PC-3 (cell line): ENCODE measurements at places on chromosomes 16 and 17. TPM values are rescaled to one million over a fixed set of nuclear protein-coding genes. Genes with fewer than 3 reads are reported as not detected.

Gene OR3A1
- total RNA-seq: not detected in 2 replicates

Gene SEBOX
- total RNA-seq: not detected in 2 replicates

Gene TEFM
- total RNA-seq: 9.3 and 11.3 TPM in 2 replicates

Gene MYH2
- not detected in 2 replicates for total RNA-seq

Gene SLC35G6
- total RNA-seq: not detected in 2 replicates

DNA sequence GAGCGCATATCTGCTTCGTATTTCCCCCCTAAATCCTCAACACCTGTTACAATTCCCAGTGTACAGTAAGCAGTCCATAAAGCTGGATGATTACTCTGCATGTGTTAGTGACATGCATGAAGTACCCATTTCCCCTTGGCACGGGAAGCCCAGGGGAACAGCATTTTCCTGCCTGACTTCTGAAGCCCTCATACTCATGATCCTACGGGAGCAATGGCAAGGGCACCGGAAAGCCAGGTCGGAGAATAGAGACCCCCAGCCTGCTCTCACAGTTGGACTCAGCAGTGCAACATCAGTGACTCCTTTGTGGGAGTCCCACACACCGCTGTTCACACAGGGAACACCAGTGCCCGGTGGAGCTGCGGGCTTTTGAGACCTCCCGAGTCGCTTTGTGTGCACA, 336.9 kb downstream of the CDH13 start:
- no peak overlapping the region for H3K4me3 ChIP-seq
- H3K36me3 ChIP-seq: no peaks in the 10 kb centered on the region
- H3K27ac ChIP-seq: no peak overlapping the region
- no peaks in the 10 kb centered on the region for H3K4me1 ChIP-seq

Gene SNAI3
- total RNA-seq: 0.22 and 0.46 TPM in 2 replicates

Gene NFATC3
- 12.1 and 14.5 TPM in 2 replicates for total RNA-seq

Gene CALB2
- 0.47 TPM in 1 of 2 replicates, not detected in the other for total RNA-seq

Gene CDH1
- total RNA-seq: 100 and 124 TPM in 2 replicates

DNA sequence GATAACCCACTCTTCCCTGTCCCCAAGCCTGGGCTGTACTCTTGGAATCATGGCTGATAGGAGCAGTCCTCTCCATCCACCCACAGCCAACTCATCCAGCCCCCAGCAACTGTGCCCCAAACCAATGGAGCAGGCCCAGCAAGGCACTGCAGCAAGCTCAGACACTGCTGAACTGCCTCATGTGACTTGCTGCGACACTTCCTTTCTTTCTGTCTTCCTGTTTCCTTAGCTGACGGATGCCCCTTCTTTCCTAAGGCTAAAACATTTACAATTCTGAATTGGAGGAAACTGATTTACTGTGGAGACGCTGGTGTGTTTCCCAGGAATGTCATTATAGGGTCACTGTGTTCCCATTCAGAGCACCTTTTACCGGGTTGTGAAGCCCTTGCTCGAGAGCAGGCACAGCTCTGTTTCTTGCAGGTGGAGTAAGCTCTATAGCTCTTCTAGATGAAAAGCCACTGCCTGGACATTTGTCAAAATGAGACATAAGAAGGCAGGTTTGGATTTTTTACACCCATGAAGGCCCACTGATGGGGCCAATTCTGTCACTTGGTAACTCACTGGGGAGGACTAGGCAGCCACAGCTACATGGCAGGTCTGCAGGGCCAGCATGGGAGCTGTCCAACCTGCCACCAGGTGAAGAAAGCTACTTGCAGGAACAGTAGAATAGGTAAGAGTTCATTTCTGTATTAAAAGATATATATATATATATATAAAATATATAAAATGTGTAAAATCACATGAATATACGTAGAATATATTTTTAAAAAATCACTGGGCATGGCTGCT, 27.4 kb downstream of the TMEM11 start:
- no peak overlapping the region for H3K27ac ChIP-seq
- H3K36me3 ChIP-seq: peaks cover 11% of the 10 kb centered on the region; the same call in 1 of the 2 replicates
- no peak for DNase-seq
- no peaks in the 10 kb centered on the region for H3K27me3 ChIP-seq
- H3K4me3 ChIP-seq: no peak overlapping the region

DNA sequence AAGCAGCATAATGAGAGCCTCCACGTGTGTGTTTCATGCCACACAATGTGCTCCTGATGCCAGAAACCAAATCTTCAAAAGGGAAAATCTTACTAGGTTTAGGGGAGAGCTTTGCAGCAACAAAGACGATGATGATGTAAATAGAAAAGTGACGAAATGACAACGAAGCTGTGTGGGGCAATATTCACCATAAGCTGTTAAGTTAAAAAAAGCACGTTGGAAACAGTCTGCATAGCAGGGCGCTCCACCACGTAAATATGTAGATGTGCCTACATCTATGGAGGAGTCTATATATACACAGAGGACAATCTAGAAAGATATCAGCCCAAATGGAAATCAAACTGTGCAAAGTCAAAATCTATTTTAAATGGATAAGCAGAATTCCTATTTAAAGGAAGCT, 61.0 kb downstream of the RPH3AL start:
- DNase-seq: no peak
- no peaks in the 10 kb centered on the region for H3K27me3 ChIP-seq
- no peaks in the 10 kb centered on the region for H3K4me1 ChIP-seq
- H3K27ac ChIP-seq: no peak overlapping the region
- H3K36me3 ChIP-seq: no peaks in the 10 kb centered on the region

DNA sequence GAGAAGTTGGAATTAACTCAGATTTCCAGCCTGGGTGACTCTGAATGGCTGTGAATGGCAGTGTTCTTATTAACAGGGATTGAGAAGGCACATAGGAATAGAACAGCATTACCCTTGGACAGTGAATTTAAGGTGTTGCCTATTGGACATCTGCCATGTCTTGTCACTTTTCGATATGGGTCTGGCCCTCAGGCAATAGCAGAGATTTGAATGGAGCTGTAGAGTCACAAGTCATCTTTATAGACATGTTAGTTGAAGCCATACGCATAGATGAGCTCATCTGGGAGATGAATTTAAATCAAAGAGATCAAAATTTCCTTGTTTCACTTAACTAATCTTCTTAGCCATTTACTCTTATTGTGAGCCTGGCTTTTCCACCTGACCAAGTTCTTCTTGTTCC, 14.9 kb upstream of the DHRS11 start:
- no peaks in the 10 kb centered on the region for H3K27me3 ChIP-seq
- no peak overlapping the region for H3K4me3 ChIP-seq
- no peaks in the 10 kb centered on the region for H3K4me1 ChIP-seq

- H3K27me3 ChIP-seq: no peaks in the 10 kb centered on the region
- H3K36me3 ChIP-seq: peaks cover 6% of the 10 kb centered on the region; the same call in 1 of the 2 replicates
- H3K4me3 ChIP-seq: no peak overlapping the region
- no peaks in the 10 kb centered on the region for H3K4me1 ChIP-seq
- DNase-seq: no peak
Measured at GRCh38 chr16:84712801-84713775, 13.3 kb downstream of the USP10 start.

GRCh38 chr16:86219655-86220445, 290.5 kb upstream of the FOXF1 start:
- no peaks in the 10 kb centered on the region for H3K36me3 ChIP-seq
- H3K4me1 ChIP-seq: peaks cover 15% of the 10 kb centered on the region
- DNase-seq: no peak
- H3K27ac ChIP-seq: no peak overlapping the region

GRCh38 chr17:31544186-31544585, 152.7 kb downstream of the RAB11FIP4 start:
- DNase-seq: no peak
- no peak overlapping the region for H3K27ac ChIP-seq
- no peaks in the 10 kb centered on the region for H3K27me3 ChIP-seq
- H3K4me1 ChIP-seq: no peaks in the 10 kb centered on the region

Gene PMFBP1
- total RNA-seq: 1.2 and 2.0 TPM in 2 replicates

- H3K27ac ChIP-seq: peak overlapping the region; percentile 42
- peaks cover 25% of the 10 kb centered on the region for H3K4me1 ChIP-seq
- no peaks in the 10 kb centered on the region for H3K27me3 ChIP-seq
- H3K36me3 ChIP-seq: no peaks in the 10 kb centered on the region
- H3K4me3 ChIP-seq: peak overlapping the region; percentile 98
Measured at GRCh38 chr17:38872027-38872511, 2.2 kb downstream of the LASP1 start.

GRCh38 chr16:68894714-68895113, 51.4 kb downstream of the TANGO6 start:
- H3K4me1 ChIP-seq: no peaks in the 10 kb centered on the region
- H3K4me3 ChIP-seq: no peak overlapping the region
- DNase-seq: no peak
- H3K36me3 ChIP-seq: no peaks in the 10 kb centered on the region

GRCh38 chr17:39737760-39738567, at the start of gene GRB7:
Gene GRB7, plus strand, starts transcription at chr17:39737938. Its CDS starts 4,364 bp downstream, at chr17:39742302.
- H3K4me1 ChIP-seq: peaks cover 35% of the 10 kb centered on the region
- peak within 1 kb of the TSS; percentile 88 for H3K4me3 ChIP-seq
- peak within 1 kb of the TSS; percentile 89 for H3K27ac ChIP-seq
- DNase-seq: peak; percentile 73
- no peaks in the 10 kb centered on the region for H3K36me3 ChIP-seq
- no peaks in the 10 kb centered on the region for H3K27me3 ChIP-seq

GRCh38 chr17:21036361-21036881, 6.4 kb downstream of the USP22 start:
- no peaks in the 10 kb centered on the region for H3K27me3 ChIP-seq
- no peak overlapping the region for H3K27ac ChIP-seq
- DNase-seq: no peak
- no peak overlapping the region for H3K4me3 ChIP-seq

- H3K27ac ChIP-seq: no peak overlapping the region
- no peak for DNase-seq
- H3K4me1 ChIP-seq: no peaks in the 10 kb centered on the region
- H3K36me3 ChIP-seq: no peaks in the 10 kb centered on the region
Measured at GRCh38 chr17:73777131-73777449, 132.8 kb upstream of the SDK2 start.

Gene REXO5
- 3.4 and 4.0 TPM in 2 replicates for total RNA-seq

DNA sequence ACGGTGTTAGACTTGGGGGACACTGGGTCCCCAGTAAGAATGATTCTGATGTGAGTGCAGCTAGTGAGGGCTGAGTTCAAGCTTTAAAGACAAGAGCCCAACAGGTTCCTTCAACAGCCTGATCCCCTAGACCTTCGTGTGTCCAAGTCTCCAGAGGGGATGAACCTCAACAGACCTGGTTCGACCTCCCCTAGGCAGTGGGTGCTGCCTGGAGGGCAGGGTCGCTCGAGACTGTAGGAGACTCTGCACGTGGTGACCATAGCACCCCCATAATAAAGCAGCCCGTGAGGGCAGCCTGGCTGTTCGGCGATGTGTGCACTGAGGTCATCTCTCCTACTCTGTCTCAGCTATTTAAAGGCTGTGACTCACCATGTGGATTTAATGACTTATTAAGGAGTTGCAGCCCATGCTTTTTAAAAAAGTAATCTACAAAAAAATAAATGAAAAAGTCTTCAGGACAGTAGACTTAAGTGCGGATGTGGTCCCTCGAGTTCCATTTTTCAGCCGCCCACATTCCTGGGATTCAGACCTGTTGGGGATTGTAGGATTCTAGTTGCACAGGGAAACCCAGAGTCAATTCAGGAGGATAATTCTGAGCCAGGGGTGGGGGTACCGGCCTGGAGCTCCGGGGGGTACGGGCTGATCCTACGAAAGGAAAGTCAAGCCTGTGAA, 23.4 kb upstream of the METRNL start:
- H3K4me1 ChIP-seq: peaks cover 33% of the 10 kb centered on the region
- no peaks in the 10 kb centered on the region for H3K27me3 ChIP-seq
- DNase-seq: peak; percentile 90
- no peaks in the 10 kb centered on the region for H3K36me3 ChIP-seq

DNA sequence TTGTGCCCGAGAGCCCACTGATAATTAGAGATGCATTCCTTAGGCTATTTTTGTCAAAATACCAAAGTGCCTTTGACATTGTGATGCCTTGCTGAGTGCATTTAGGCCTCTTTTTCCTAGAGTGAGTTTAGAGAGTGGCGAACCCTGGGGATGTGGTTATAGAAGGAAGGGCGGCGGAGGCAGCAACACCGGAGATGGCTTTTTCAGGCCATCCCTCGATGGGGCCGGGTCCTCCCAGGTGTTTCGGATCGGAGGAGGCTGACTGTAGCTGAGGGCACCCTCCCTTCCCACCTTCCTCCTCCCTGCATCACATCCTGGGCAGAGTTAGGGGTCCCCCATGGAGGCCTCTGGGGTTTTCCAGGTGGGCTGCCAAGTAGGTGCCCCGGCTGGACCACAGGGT, 6.6 kb upstream of the SNAI3 start:
- H3K27me3 ChIP-seq: no peaks in the 10 kb centered on the region
- DNase-seq: no peak
- H3K27ac ChIP-seq: no peak overlapping the region
- H3K36me3 ChIP-seq: no peaks in the 10 kb centered on the region

DNA sequence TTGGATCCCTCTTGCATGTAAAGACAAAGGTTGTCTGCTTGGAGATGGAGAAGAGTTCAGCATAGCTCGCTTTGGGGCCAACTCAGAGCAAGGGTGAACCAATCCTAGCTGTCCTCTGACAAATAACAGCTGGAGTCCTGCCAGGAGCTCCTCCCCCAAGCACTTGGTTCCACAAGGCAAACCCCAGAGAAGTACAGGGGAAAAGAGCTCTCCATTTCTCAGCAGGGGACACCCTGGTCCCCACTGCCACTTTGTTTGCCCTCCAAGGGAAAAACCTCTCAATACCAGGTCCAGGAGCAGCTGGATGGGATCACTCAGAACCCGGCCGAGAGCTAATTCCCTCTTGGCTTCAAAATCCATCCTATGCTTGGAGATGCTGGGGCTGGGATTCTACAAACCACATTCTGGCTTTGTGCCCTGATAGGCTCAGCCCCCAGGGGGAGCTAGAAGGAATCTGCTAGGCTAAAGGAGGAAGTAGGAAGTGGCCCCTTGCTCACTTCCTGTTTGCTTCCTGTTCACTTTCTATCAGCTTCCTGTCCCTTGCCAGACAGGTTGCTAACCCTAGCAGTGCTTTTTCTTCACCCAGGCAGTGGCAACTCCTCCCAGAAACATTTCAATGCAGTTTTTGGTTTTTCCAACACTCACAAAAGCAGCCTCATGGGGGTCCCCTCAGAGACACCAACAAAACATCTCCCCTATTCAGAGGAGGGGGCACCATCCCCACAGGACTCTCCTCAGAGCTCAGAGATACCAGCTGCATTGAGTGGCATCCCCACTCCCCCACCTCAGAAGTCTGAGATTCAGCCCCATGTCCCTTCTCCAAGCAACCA, 30.7 kb downstream of the CDRT4 start:
- H3K4me1 ChIP-seq: peaks cover 13% of the 10 kb centered on the region
- H3K4me3 ChIP-seq: no peak overlapping the region
- no peaks in the 10 kb centered on the region for H3K27me3 ChIP-seq
- peaks cover 6% of the 10 kb centered on the region for H3K36me3 ChIP-seq
- H3K27ac ChIP-seq: peak overlapping the region; percentile 11

Gene FADS6
- not detected in 2 replicates for total RNA-seq
